ENCODE measurements at places on chromosomes 16 and 17.

GRCh38 chr17:37792787-37793186 lies 47.9 kb upstream of the HNF1B start:
- DNase-seq = no peak

GRCh38 chr17:31508288-31509094 lies 117.0 kb downstream of the RAB11FIP4 start:
- peak; percentile 55 for DNase-seq

GRCh38 chr17:41486809-41487530 lies 2.7 kb downstream of the KRT36 start:
- no peak for DNase-seq

GRCh38 chr17:79674506-79675412 lies 56.0 kb upstream of the ENPP7 start:
- no peak for DNase-seq

GRCh38 chr17:4858068-4858881 lies 25.1 kb downstream of the MINK1 start:
- no peak for DNase-seq

DNA sequence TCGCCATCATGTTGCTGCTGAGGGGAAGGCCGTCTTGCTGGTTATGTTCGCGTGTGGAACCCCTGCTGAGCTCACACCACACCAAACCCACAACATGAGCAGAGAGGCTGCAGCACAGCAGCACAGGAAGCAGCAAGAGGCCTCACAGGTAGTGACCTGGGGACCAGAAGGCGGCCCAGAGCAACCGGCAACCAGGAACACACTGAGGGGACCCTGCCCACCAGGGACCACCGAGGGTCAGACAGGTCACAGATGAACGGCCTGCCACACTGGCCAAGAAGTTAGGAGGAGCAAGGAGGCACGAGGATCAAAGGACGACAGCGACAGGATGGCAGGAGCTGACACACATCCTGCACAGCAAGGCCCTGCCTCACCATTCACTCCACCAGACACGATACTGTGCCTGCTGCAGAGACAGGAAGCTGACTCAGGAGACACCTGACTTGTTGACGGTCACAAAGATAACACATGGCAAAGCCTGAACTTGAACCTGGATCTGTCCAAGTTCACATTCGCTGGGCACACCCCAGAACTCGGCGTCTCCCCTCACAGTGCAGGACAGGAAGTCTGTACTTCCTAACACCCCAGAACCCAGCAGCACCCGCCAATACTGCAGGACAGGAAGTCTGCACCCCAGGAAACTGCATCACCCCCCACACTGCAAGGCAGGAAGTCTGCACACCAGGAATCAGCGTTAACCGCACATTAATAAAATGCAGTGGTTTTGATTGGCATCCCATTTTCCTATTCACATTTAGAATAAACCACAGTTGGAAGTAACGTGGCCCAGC lies 98.5 kb downstream of the ZNF778 start:
- DNase-seq = peak; percentile 25

GRCh38 chr16:13875614-13876284 lies 44.2 kb upstream of the ERCC4 start:
- no peak for DNase-seq

DNA sequence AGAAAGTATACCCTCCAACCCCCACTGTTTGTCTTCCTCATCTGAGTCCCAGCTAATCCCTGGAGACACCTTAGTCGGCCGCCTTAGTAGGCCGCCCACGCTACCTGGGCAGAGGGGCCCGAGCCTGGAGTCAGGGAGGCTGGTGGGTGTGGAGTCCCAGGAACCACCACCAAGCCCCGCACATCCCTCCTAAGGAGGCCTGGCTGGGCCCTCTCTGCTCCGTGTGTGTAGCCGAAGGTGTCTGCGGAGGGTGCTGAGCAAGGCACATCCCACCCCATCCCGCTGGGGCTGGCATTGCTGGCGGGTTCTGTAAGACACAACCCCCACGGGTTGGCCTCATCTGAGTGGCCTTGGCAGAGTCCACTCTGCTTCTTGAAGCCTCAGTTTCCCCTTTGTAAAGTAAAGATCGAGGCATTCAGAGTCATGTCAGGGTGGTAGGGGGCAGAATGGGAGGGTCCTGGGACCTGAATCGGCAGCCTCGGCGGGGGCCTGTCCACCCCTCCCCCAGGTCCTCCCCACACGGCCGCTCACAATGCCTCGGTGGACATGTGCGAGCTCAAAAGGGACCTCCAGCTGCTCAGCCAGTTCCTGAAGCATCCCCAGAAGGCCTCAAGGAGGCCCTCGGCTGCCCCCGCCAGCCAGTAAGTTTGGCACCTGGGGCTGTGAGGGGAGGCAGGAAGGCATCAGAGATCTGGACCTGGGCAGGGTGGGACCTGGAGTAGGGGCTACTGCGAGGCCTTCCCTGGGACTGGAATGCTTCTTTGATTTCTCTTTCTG lies 15.2 kb upstream of the ADGRG3 start:
- no peak for DNase-seq

DNA sequence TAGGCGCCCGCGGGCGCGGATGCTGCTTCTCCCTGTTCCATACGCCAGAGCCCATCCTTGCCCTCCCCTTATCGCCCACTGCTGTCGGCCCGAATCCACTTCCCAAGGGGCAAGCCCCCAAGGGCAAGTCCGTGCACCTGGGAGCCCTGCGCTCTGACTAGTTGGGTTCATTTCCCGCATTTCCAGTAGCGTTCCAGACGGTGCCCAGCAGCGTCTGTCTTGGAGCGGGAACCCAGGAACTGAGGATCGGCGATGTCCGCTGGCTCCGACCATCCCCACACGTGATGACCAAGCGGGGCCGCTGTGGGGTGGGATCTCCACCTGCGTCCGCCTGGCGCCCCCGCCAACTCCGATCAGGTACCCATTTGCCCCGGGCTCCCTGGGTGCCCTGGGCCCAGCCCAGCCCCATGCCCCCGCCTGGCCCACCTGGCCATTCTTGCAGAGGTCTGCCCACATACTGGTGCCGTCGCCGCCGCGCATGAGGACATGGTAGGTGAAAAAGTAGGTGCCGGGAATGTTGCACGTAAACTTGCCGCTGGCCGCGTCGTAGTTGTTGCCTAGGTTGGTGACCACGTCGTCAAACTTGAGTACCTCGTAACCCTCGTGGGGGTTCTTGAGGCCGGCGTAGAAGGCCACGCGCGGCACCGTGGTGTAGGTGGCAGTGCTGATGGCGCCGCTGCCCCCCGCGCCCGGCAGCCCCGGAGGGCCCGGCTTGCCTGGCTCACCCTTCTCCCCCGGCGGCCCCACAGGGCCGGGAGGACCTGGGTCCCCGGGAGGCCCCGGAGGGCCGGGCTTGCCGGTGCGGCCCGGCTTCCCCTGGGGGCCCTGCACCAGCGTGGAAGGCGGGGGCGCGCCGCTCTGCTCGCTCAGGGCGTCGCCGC lies 837 bp downstream of the C1QL1 start:
- no peak for DNase-seq

DNA sequence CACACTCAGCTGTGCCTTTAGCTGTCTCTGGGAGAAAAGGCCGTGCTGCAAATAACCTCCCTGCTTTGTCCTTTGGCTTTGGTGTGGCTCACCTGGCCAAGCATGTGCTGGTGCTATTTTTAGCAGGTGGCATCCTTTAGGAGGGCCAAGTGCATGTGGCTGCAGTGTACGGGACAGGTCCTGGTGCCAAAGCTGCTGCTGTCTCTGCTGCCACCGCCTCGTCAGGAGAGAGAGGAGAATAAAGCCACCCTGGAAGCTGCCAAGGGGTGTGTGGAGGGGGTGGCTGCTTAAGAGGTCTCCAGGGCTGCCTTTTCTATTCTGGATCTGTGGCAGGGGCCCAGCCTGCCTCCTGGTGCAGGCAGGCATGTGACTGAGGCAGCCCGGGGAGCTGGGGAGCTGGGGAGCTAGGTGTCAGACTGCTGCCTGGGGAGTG lies 6.2 kb downstream of the AKAP1 start:
- no peak for DNase-seq

DNA sequence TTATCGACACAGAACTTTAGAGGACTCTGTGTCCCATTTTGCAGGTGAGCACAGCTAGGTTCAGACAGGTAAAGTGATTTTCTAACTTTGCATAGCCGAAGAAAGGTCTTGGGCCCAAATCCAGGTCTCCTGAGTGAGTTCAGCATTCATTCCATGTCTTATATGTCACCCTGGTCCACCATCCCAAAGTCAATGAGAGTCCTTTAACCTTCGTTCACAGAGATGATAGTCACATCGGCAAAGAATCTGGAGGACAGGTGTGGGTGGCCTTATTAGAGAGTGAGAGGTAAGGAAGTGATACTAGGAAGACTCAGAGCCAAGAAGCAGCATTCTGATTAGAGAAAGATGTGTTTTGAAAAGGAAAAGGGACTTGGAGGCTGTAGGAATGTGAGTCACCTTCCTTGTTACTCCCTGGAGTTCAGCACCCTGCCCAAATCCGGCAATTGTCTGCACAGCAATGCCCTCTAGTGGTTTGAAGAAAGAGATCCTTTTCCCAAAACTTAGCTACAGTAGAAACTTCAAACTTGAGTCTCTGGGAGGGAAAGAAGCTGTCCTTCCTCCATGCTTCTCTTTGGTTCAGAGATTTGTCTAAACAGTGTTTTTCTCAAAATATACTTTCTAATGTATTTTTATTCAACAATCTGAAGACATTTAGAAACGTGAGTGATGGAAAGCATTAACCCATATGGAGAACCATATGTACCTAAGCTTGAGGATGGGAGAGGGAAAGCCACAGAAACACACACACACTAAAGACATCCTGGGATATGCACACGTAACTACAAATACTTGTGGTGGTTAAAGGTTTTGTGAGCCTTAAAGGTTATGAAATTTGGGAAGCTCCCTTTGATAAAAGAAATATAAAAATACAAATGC lies 96.4 kb upstream of the SHISA6 start:
- DNase-seq = no peak

DNA sequence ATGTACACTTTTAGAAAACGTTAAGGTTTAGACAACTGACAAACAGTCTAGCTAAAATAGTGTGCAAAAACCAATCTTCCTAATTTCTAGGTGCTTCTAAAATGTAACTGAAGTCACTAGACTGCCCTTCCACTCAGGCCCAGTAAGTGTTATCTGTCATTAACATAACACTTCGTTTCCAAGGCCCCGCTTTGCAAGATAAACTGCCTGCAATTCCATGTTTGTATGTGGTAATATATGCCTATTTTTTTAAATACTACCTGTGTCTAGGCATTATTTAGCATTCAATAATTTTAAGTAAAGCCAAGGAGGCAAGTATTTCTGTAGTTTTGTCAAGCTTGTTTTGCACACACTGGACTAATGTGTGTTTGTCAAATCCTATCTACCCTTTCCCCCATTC lies 3.2 kb downstream of the USP32 start:
- no peak for DNase-seq

GRCh38 chr17:17042851-17043460 lies 699 bp downstream of the MPRIP start:
- no peak for DNase-seq

Measured in CMK (cell line).